ENCODE measurements at places on chromosomes 12 and 14.

GRCh38 chr12:98738002-98738401 is 92.9 kb downstream of the APAF1 start:
- no peak for DNase-seq

DNA sequence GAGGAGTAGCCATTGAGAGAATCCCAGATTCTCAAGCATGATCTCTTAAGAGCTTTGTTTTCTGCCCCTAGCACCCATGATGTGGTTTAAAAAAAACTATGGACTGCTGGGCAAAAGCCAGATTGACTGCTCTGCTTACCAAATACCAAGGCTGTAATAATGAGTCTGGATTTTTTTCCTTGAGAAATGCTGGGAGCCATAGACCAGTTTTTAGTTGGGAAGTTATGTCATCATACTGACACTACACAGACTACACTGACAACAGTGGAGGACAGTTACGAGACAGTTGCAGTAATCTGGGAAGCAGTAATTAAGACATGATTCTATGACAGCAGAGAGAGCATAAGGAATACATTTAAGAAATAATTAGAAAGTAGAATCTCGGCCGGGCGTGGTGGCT is 35.8 kb downstream of the SPATA7 start:
- no peak for DNase-seq

- DNase-seq: no peak
These were observed 25.7 kb upstream of the COCH start for GRCh38 chr14:30848449-30849240.

DNA sequence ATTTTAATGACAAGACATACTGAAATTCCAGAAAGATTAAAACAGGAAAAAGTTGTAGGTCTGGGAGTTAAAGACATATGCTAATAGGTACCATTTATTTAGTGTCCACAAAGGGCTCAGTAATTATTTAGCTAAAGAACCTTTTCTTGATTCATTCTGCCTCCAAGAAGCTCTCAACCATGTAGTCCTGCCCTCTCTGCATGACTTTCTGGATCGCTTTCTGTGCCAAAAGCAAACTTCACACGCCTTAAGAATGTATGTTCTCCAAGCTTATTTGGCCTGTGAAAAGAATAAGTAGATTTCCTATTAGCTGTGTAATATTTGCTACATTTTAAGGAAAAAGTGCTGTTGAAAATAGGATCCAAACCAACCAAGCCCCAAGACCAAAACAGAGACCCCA is 291.7 kb downstream of the C12orf75 start:
- no peak for DNase-seq

GRCh38 chr14:50060871-50061663 is 55.3 kb downstream of the VCPKMT start:
- DNase-seq: peak; percentile 66

DNA sequence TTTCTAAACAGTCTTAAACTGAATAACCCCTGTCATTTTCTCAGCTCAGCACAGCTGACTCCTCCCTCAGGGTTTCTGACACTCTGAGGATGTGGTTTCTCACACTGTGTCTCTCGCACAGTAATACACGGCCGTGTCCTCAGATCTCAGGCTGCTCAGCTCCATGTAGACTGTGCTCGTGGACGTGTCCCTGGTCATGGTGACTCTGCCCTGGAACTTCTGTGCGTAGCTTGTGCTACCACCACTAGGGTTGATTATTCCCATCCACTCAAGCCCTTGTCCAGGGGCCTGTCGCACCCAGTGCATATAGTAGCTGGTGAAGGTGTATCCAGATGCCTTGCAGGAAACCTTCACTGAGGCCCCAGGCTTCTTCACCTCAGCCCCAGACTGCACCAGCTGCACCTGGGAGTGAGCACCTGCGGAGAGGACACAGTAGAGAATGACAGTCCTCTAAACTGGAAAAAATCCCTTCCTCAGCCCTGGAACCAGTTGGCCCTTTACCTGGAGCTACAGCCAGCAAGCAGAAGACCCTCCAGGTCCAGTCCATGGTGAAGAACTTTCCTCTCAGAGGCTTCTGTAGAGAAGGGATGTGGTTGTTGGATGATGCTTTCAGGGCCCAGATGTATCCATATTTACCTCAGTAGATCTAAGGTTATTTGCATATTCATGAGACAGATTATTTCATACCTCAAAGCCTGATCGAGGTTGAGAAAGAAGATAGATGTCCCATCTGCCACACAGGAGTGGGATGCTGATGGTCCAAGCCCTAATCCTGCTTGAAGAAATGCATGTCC is 984.8 kb downstream of the TMEM121 start:
- DNase-seq: no peak

GRCh38 chr14:59333235-59333634 is 131.9 kb downstream of the GPR135 start:
- DNase-seq: no peak

GRCh38 chr12:1603269-1603993 is 9.1 kb upstream of the FBXL14 start:
- no peak for DNase-seq

GRCh38 chr12:119423285-119423684 is 88.8 kb downstream of the CCDC60 start:
- no peak for DNase-seq

DNA sequence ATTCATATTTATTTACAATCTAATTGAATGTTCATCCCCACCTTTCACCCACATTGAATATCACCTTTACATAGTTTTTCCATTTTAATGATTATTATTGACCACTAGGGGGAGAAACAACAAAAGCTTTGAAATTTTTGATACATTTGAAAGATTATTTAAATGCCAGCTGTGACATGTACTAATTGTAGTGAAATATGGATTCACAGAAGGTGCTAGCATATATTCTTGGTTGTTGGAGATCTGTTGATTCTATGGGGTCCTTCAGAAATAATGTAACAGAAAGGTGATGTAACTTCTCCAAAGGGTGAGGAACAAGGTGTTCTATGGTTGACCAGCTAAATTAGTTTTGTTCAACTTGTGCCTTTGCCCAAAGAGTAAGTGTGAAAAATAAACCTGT is 22.4 kb upstream of the GPR33 start:
- DNase-seq: no peak

DNA sequence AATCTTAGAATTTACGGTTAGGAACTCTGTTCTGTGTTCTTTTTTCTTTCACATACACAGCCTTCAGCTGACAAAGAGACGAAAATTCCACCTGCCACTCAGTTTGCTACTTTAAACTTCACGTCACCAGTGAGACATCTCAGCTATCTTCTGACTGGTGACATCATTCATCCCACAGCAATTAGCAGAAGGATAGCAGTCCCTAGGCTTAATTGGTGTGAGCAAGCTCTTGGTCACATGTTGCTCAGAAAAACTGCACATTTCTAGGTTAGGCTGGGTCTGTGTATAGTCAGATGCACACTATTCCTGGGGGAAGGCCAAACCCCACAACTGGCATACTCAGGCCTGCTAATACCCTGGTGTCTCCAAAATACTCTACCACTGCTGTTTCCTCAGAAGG is 23.9 kb downstream of the SLC7A7 start:
- no peak for DNase-seq

- peak; percentile 53 for DNase-seq
These were observed 5.3 kb upstream of the ACACB start for GRCh38 chr12:109110988-109111495.

DNA sequence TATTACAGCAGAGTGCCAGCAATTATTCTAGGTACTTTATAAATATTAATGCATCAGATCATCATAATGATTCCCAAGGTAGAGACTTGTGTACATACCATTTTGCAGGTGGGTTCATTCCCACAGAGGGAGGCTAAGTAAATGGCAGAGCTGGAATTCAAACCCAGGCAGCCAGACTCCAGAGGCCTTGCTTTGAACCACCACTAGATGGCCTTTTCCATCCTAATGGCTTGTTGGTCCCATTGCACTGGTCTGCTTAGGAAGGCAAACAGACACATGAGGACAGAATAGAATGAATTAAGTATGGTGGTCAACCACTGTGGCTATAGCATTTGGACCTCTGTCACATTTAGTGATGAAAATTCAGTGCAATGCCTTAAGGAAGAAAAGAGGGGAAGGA is 158.7 kb downstream of the METTL25 start:
- DNase-seq: no peak

DNA sequence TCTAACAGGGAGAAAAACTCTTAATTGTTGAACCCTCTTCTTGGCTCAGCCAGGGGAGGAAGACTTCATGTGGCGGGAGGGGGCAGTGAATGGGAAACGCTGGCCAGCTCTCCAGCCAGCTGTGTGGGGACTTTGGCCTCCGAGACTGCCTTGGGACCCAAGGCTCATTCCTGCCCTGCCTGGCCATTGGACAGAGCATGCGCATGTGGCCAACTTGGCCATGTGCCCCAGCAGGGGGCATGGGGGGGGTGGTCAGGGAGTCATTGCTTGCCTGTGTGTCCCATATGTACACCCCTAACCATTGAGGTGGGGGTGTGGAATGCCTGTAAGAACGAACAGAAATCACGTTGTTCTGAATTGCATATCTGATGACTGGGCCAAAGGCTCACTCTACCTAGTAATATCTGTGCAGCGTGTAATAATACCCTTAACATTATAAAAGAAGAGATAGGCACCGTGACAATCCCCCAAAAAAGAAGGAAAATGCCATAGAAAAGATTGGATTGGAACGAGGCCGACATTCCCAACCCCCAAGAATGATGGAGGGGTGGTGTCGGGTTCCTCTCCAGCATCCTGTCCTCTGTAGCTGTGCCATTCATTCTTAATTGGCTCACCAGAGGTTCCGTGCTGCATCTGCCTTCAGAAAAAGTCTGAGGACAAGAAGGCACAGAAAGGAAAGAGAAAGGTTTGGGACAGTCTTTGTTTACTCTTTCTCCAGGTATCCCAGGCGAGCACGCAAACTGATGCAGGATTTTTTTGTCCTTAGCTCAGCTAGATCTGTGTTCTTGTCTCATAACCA is 3.5 kb upstream of the FAR2 start:
- no peak for DNase-seq

GRCh38 chr12:61384511-61384910 is 875.7 kb upstream of the USP15 start:
- DNase-seq: no peak

GRCh38 chr14:51730684-51731083 is 79.0 kb downstream of the FRMD6 start:
- DNase-seq: no peak

- DNase-seq: no peak
These were observed 106.1 kb downstream of the PAX9 start for GRCh38 chr14:36767603-36768281.

- no peak for DNase-seq
These were observed 40.3 kb downstream of the FERMT2 start for GRCh38 chr14:52910572-52910971.

DNA sequence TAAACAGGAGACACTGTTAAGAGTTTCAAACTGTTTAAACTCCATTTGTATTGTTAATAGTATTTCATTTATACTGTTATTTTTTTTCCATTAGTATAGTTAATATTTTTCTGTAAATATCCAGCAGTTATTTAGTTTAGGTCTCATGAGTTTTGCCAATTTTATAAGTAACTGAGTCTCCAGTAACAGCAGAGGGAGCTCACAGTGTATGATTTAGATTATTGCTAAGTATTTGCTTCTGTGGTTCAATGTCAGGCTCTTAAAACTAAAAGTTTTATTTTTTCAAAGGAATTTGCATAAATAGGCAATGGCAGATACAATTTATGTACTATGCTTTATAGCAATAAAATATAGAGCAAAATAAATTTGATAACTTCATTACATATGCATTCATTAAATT is 209.7 kb downstream of the ATXN7L3B start:
- no peak for DNase-seq

DNA sequence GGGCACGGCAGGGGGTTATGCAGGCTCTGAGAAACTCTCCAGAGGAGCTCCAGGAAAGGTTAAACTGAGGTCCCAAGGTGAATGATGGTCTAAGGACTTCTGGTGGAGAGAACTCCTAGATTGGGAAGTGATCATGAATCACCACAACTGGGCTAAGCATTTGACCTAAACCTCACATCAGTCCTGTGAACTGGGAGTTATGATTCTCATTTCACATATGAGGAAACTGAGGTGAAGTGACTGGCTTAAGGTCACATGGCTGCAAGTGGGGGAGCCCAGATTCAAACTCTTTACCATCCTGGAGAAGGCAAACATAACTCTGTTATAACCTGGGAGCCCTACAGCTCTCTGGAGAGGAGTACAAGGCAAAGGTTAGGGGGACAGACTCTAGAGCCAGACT is 4.2 kb downstream of the RARG start:
- no peak for DNase-seq

DNA sequence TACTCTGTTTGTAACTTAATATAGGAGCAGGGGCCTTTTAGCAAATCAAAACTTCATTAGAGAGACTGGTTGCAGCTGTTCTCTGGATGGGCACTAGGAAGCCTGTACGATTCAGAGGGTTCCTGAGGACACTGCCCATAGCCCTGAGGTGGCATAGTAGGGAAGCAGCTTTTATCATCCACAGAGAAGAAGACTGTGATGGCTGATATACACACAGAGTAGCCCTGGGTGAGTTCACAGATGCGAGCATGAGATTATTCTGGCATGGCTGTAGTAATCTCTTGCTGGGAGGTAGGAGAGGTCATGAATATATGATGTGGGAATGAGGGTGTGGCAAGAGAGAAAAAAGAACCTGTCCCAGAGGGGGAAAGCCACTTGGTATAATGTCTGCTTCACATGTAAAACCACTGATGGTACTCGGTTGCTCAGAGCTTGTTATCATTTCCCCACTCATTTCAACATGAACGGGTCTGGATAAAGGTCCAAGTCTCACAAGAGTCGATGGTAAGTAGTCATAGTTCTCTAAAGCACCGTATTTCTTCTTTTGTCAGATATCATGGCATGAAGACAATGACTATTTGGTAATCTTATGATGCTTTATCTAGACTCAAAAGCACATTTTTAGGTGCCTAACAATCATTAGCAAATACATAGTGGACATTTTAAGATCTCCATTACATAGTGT is 52.0 kb downstream of the PEBP1 start:
- DNase-seq: no peak

DNA sequence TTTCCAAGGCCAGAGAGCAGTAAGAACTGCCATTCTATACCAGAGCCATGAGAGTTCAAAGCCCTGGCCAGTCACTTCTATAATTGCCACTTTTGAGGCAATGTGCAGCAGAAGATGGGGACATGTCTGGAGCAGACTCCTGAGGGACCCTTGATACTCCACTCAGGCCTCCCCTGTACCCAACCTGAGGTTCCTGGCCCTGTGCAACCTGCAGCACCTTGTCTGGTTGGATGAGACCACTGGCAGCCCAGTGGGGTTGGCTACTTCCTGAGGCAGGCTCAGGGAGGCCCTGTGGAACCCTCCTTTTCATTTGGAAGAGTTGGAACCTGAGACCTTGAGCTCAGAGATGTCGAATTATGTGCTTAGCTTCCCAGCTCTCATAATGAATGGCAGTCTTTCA is 54.4 kb downstream of the GALNT16 start:
- DNase-seq: no peak

GRCh38 chr12:116184763-116185162 is 92.7 kb downstream of the MED13L start:
- DNase-seq: no peak

GRCh38 chr14:45699471-45699870 is 446.5 kb upstream of the MIS18BP1 start:
- no peak for DNase-seq
